Muscle of back (tissue), 13 donors: ENCODE measurements at places on chromosomes 2 and 18.

DNA sequence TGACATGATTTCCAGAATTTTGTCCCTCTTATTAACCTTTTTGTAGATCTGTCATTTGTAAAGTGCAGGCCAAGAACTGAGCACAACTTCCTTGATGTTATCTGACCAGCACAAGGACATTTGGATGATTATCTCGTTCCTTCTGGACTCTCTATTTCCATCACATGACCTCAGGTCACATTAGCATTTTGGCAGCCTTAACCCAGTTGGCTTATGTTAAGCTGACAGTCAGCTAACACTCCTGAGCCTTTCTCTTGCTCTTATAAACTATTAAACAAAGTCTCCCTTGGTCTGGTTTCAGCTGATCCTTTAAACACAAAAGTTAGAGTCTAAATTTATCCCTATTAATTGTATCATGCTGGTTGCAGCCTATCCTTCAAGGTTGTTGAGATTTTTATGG, 167.2 kb upstream of the RBBP8 start:
- DNase-seq: peak; percentile 41

- DNase-seq: no peak
Observed at GRCh38 chr2:63840081-63840784, 1.5 kb upstream of the UGP2 start.

GRCh38 chr2:1047485-1047884, 96.8 kb downstream of the SNTG2 start:
- DNase-seq: no peak

- no peak for DNase-seq
Observed at GRCh38 chr2:100721693-100722092, 98.2 kb upstream of the NPAS2 start.

DNA sequence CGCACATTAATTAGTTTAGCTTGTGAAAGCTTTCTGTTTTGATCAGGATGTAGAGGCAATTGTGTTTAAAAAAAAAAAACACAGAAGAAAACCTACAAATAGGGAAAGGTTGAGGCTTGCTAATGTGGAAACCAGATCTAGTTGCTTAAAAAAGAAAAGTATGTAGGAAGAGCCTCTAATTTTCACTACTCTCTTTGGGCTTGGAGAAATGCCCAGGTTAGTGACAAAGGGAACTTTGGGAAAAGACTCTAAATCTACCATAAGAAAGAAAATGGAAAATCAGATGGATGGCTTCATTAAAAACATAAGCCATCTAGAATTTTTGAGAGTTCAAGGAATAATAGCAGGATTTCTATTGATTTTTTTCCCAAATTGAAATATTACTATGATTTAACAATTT, 47.3 kb upstream of the SLC38A11 start:
- DNase-seq: no peak

- DNase-seq: no peak
Observed at GRCh38 chr2:24830351-24830750, 37.1 kb downstream of the CENPO start.

- no peak for DNase-seq
Observed at GRCh38 chr2:206783718-206784117, 18.3 kb downstream of the FASTKD2 start.

DNA sequence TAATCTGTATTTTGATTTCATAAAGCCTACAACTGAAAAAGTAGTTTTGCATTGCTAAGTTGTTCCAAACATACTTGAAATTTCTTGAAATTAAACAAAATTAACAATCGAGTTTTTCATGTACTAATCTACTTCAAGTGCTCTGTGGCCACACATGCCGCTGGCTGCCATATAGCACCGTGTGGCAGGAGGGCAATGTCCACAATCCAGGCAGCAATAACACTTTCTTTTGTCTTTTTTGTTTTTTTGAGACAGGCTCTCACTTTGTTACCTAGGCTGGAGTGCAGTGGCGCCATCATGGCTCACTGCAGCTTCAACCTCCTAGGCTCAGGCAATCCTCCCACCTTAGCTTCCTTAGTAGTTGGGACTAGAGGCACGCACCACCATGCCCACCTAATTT, 36.1 kb downstream of the SAP130 start:
- no peak for DNase-seq

DNA sequence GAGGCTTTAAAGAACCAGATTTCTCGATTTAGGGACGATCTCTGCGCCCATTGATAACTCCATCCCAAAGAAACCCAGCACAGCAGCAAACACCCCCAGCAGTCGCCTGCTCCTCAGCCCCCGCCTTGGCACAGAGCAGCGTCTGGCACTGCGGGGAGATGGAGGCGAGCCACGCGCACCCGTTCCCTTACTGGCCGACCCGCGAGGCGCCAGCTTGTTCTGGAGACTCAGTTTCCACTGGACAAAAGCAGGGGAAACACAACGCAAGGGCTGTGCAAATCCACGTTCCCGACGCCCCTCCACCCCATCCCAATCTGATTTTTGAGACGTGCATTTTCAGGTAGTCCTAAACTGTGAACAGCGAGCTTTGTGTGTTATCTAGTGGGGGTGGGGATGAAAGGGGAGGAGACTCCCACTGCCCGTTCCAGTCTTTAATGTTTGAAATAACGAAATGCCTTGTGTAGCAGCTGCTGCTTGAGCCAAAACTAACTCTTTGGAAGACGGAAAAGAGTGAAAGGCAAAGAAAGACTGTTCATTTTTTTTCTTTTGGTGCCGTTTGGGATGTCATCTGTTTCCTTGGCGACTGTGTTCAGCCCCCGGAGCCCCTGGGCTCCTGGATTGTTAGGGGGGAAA, 143.2 kb downstream of the MEIS1 start:
- no peak for DNase-seq

GRCh38 chr2:120859128-120859527, 123.5 kb downstream of the GLI2 start:
- no peak for DNase-seq

GRCh38 chr2:104733226-104733943, 120.5 kb upstream of the POU3F3 start:
- no peak for DNase-seq

- DNase-seq: no peak
Observed at GRCh38 chr2:73730810-73731209, 6.3 kb downstream of the TPRKB start.

DNA sequence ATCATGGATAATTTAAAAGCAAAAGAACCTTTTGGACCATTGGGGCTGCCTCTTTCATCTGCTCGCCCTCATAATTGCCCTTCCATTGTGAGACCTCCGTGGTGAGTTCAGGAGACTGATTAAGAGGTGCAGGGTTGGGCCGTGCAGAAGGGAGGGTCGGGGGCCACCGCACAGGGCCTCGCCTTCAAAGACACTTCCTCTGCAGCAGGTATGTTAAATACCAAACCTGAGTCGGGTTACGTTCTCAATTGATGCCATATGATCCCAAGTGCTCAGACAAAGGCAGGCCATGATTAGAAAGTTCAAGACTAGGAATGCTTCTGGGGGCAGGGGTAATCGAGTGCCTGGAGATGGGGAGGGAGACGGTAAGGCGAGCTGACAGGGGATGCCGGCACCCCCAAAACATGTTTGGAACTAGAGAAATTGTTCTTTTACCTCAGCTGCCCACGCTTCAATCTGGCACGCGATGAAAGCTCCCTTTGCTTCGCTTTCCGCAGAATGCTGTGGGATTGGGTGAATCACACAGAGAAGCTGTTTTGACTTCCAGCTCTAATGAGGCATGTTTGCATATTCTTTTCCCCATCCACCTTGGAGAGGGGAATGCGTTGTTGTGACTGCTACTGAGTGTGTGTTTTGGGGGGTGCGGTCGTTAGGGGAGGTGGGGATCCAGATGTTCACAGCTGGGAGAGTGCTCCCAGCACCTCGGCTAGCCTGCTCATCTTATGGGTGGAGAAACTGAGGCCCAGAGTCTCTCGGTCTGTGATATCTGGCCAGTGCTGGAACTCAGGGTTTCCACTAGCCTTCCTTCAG, 309.1 kb downstream of the MYCN start:
- no peak for DNase-seq

DNA sequence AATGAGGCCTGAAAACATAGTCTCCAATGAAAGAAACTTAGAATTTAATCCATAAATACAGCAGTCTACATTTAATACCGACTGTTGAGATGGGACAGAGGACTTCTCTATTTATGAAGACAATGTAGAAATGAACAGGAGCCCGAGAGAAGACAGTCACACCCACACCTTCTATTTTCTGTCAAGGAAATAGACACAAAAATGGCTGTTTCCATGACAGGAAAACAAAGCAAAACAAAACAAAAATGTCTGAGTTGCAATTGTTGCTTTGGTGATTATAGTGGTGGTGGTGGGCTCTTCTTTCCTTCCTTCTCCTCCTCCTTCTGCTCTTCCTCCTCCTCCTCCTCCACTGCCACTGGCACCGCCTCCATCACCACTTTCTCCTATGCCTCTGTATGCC, 72.3 kb upstream of the CCDC68 start:
- no peak for DNase-seq

DNA sequence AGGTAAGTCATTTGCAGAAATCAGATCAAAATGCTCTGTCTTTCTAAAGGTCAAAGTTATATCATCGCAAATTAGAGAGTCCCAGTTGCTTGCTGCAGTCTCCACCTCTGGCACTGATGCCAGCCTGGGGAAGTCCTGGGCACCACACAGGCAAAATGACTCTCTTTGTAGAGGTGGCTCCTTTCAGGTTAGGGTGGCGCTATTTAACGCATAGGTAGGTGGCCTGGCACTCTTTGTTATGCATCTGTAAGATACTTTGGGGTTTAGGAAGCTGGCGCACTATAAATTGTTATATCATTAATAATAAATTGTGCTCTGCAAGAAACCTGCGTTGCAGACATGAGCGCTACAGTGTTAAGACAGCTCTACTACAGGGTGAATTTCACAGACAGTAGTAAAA, 268.5 kb downstream of the ICOS start:
- no peak for DNase-seq

- DNase-seq: no peak
Observed at GRCh38 chr2:219511547-219512325, 2.5 kb upstream of the ASIC4 start.

GRCh38 chr18:48693625-48694262, 154.9 kb downstream of the CTIF start:
- DNase-seq: no peak

DNA sequence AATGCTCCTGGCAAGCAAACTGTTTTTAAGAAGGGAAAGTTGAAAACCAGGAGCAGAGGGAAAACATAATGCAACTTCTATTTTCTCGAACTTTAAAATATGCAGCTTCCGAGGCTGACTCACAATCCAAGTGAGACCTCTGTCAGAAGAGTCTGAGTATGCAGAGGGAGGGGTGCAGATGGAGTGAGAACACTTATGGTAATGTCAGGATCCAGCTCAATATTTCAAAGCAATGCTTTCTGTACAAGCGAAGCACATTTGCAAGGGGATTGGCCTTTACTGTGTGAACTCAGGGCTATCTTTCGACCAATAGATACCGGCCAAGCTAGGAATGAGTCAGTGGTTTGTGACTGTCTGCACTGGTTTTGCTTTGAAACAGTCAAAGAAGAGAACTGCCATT, 242.7 kb downstream of the CNTNAP5 start:
- peak; percentile 67 for DNase-seq

DNA sequence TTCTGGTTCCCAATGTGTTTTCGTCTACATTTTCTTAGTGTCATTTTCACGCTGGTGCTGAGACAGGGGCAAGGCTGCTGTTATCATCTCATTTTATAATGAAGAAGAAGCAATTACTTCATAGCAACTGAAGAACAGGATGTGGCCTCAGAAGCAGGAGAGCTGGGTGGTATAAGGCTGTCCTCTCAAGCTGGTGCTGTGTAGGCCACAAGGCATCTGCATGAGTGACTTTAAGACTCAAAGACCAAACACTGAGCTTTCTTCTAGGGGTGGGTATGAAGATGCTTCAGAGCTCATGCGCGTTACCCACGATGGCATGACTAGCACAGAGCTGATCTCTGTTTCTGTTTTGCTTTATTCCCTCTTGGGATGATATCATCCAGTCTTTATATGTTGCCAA, 7.3 kb downstream of the IL36G start:
- no peak for DNase-seq

GRCh38 chr2:195021711-195022507, 635.1 kb upstream of the SLC39A10 start:
- no peak for DNase-seq

GRCh38 chr2:237943395-237944094, 23.3 kb upstream of the UBE2F start:
- DNase-seq: no peak

- no peak for DNase-seq
Observed at GRCh38 chr2:42879121-42879705, 86.8 kb upstream of the HAAO start.

GRCh38 chr2:227653419-227653818, 13.2 kb upstream of the SCYGR5 start:
- no peak for DNase-seq

- DNase-seq: peak; percentile 22
Observed at GRCh38 chr2:48412443-48413250, 117.3 kb upstream of the STON1 start.

GRCh38 chr2:232551250-232551638, 755 bp downstream of the EIF4E2 start:
- DNase-seq: no peak

- no peak for DNase-seq
Observed at GRCh38 chr2:32865399-32866068, 81.2 kb upstream of the LTBP1 start.

- no peak for DNase-seq
Observed at GRCh38 chr2:99656994-99657393, 167.2 kb upstream of the REV1 start.

- no peak for DNase-seq
Observed at GRCh38 chr2:104794441-104794840, 59.5 kb upstream of the POU3F3 start.

- no peak for DNase-seq
Observed at GRCh38 chr2:151189125-151189524, 72.5 kb downstream of the RBM43 start.
